ENCODE measurements at places on chromosomes 3 and 15.

DNA sequence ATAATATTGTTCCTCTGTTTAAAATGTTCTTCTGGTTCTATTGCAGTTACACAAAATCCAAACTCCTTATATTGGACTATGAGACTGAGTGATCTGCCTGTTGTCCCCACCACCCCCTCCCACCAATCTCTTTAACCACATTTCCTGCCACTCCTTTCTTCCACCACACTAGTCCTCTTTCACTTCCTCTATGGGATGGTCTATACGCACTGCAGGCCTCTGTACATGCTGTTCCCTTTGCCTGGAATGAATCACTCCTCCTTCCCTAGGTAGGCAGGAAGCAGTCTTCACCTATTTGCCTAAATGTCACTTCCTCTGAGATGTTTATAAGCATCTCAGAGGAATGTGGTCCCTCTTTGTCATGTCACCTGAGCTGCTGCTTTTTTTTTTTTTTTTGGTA lies 4.0 kb downstream of the MAP2K1 start:
- no peak for DNase-seq

DNA sequence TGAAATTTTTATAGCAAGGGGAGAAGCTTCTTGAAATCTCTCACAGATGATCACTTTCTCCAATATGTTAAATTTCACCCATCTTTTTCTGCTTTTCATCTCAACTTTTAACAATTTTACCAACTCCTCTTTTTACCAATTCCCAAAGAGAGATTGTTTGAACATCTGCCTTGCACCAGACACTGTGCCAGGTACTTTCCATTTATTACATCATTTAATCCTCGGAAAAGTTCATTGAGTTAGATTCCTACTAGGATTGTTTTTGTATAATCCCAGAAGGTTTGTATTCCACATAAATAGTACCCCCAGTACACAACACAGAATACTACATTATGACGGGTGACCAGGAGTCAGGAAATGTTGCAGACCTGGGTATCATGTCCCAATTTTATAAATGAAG lies 74.1 kb downstream of the ATP8B4 start:
- no peak for DNase-seq

- no peak for DNase-seq
Measured at GRCh38 chr15:73915082-73915481, 11.2 kb upstream of the LOXL1 start.

GRCh38 chr15:98347001-98347400 lies 301.3 kb upstream of the IGF1R start:
- no peak for DNase-seq

DNA sequence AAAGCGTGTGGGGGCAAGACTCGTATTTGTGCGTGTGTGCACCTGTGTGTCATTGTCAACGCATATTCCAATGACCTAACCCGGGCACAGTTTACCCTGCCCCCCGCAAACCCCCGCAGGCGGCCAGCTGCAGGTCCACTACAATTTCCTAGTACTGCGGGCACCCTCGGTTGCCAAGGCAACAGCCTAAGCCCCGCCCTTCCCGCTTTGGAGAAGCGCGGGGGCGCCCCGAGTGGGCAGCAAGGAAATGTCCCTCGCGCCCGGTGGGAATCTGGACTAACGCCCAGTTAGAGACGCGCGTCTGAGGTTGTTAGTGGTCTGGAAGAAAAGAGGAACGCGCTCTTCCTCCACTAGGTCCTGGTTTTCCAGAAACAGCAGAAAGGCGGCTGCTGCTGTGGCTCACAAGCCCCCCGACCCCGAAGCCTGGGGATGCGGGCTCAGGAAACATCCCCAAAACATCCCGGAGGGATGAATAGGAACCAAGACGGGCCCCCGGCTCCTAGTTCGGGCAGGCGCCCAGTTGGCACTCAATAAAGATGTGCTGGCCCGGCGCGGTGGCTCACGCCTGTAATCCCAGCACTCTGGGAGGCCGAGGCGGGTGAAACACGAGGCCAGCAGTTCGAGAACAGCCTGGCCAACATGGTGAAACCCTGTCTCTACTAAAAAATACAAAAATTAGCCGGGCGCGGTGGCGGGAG lies 1.1 kb downstream of the ABHD14A start:
- peak; percentile 89 for DNase-seq

DNA sequence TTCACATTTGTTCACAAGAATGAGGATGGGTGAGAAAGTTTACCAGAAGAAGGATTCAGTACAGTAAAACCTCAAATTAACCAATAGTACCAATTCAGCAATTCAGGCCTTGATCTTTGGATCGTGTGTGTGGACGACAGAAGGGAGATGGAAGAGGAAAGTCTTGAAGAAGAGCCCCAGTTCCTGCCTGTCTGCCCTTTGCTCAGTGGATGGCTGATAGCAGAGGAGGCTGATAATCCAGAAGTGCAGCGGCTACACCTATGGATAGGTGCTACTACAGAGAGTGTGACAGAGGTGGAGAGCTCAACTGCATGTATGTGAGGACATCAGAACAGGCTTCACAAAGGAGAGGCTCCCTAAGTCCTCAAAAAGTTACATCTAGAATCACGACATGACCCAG lies 29.2 kb upstream of the PLXND1 start:
- no peak for DNase-seq

Measured in posterior cingulate gyrus (tissue), 11 donors.